ENCODE measurements at places on chromosomes 3 and 15.

DNA sequence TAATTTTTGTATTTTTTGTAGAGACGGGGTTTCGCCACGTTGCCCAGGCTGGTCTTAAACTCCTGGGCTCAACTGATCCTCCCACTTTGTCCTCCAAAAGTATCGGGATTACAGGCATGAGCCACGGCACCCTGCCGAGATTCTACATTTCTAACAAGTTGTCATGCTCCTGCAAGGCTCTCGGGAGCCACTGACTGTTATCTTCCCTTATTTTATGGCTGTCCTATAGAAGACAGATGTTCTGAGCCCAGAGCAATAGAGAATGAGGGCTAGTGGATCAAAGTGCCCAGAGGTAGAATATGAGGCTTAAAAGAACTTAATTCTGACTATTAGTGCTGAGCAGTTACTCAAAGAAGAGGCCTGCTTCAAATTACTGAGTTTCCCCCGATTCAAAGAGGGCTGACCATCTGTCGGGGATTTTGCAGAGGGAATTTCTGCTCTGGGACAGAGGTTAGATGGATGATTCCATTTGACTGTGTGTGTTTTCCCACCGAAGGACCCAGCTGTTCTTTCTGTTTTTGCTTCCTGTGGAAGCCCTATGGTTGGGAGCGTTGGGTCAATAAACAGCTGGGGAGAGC lies 39.5 kb downstream of the ITPR1 start:
- DNase-seq, result no peak

DNA sequence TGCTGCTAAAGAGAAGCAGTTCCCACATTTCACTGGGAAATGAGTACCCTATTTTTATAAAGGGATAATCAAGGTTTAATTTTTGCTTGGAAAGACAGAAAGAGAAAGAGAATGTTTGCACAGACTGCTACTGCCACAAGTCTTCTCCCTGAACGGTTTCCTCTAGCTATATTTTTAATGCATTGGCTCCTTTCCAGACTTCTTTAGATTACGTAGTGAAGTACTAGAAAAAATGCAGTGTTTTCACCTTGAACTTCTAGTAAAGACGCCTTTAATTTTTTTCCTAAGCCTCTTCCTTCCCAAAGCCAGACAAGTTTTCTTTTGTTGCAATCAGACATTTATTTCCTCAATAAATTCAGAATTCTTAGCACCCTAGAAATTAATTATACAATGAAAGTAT lies 248.3 kb upstream of the CCDC54 start:
- DNase-seq, result no peak

- DNase-seq, result no peak
These were observed 482.7 kb upstream of the PDZRN3 start for GRCh38 chr3:74107451-74107850.

GRCh38 chr15:70488941-70489848 lies 274.2 kb downstream of the UACA start:
- no peak for DNase-seq

DNA sequence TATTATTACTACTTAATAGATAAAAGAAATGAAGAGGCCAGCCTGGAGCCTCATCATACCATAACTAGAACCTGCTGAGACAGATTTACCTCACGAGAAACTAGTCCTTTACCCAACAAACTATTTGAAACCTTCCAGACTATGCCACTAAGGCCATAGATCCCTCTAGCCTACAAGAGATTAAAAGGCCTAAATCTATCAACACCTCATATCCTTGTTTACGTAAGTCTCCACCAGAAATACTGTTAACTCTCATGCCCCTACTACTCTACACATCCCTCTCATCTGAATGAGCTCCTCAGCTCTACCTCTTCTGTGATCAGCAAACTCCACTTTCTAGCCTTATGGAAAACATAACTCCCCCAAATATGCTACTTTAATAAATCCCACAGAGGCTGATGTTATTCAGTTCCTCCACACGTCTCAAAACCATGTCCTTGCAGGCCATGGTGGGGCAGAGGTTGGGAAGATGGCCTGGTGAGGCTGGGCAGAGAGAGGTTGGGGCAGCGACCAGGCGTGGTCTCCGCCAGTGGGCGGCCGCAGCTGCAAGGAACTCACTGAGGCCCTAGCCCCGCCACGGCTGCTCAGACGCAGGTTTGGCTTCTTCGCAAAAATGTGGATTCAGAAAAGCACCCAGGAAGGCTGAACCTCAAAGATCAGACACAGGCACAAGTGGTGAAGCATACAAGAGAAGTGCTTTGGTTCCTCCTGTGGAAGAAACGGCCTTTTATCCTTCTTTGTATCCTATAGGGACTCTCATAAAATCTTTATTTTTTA lies 65.8 kb downstream of the GSK3B start:
- no peak for DNase-seq
